ENCODE measurements at places on chromosomes 11 and 22. TPM values are rescaled to one million over a fixed set of nuclear protein-coding genes. Genes with fewer than 3 reads are reported as not detected.

- H3K36me3 ChIP-seq: no peaks in the 10 kb centered on the region
- no peaks in the 10 kb centered on the region for H3K27me3 ChIP-seq
- no peak overlapping the region for H3K4me3 ChIP-seq
- no peak for DNase-seq
Measured at GRCh38 chr11:8087185-8087584, 6.2 kb downstream of the TUB start.

GRCh38 chr11:129947474-129947873 lies 52.1 kb upstream of the NFRKB start:
- H3K4me3 ChIP-seq: no peak overlapping the region
- H3K36me3 ChIP-seq: peaks cover 39% of the 10 kb centered on the region
- no peak overlapping the region for H3K27ac ChIP-seq
- no peaks in the 10 kb centered on the region for H3K27me3 ChIP-seq
- H3K4me1 ChIP-seq: peaks cover 12% of the 10 kb centered on the region

- H3K27ac ChIP-seq: no peak overlapping the region
- peaks cover 20% of the 10 kb centered on the region for H3K36me3 ChIP-seq
- no peak overlapping the region for H3K4me3 ChIP-seq
- H3K4me1 ChIP-seq: peaks cover 17% of the 10 kb centered on the region
Measured at GRCh38 chr11:73972187-73972586, 10.5 kb downstream of the UCP2 start.

Gene MRGPRX3
- not detected for total RNA-seq

DNA sequence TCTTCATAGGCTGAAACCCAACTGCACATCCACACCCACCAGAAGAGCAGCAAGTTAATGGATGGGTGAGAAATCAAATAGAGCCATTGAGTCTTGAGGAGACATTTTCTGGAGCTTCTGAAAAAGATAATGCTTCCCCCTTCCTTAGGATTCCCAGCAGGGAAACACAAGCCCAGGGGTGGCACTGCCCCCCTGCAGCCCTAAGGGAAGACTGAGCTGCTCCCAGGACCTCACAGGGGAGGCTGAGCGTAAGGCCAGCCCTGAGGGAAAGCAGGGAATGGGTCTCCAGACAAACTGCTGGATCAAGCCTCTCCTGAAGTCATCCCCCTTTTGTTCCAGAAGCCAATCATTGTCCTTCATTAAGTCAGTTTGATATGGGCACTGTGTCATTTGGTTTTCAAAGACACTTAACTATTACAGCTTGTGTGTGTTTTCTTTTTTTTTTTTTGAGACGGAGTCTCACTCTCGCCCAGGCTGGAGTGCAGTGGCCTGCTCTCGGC lies 15.1 kb downstream of the LTO1 start:
- peaks cover 6% of the 10 kb centered on the region for H3K4me1 ChIP-seq
- H3K36me3 ChIP-seq: peaks cover 28% of the 10 kb centered on the region
- H3K4me3 ChIP-seq: no peak overlapping the region
- DNase-seq: no peak

- no peak for DNase-seq
- H3K36me3 ChIP-seq: peaks cover 41% of the 10 kb centered on the region
- H3K27me3 ChIP-seq: no peaks in the 10 kb centered on the region
- H3K4me1 ChIP-seq: peaks cover 85% of the 10 kb centered on the region
- H3K27ac ChIP-seq: peak overlapping the region; percentile 95
- no peak overlapping the region for H3K4me3 ChIP-seq
Measured at GRCh38 chr22:17905445-17905844, 118.9 kb downstream of the MICAL3 start.

Gene DKK3
- total RNA-seq: 769 TPM
